Endothelial cell of umbilical vein (primary cell): ENCODE measurements at places on chromosomes 3 and 15. TPM values are rescaled to one million over a fixed set of nuclear protein-coding genes. Genes with fewer than 3 reads are reported as not detected.

The DNAH12 gene
- 0.20 TPM in 1 of 2 replicates, not detected in the other for total RNA-seq

DNA sequence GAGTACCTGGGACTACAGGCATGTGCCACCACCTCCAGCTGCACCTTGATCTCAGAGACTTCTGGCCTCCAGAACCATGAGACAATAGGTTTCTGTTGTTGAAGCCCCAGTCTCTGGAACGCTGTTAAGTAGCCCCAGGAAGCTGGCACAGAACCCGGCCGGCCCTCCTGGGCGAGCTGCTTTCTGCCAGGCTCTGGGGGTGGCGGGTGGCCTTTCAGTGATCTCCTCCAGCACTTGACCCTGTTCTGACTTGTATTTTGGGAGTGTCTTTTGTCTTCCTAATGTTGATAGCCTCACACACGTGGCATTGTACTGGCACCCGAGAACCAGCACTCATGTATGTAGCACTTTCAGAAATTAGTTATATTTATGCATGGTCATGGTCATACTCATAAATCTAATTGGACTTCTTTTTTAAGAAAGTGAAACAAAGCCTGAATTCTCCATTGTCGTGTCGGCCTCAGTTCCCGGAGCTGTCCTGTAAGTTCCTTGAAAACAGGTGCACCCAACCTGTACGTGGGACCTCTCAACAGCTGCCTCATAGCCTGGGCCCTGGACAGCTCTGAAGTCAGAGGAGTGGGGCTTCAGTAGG is 74.0 kb downstream of the TFRC start:
- DNase-seq, result no peak
- H3K4me1 ChIP-seq, result no peaks in the 10 kb centered on the region
- H3K27me3 ChIP-seq, result peaks cover 13% of the 10 kb centered on the region
- H3K36me3 ChIP-seq, result no peaks in the 10 kb centered on the region
- no peak overlapping the region for H3K27ac ChIP-seq

DNA sequence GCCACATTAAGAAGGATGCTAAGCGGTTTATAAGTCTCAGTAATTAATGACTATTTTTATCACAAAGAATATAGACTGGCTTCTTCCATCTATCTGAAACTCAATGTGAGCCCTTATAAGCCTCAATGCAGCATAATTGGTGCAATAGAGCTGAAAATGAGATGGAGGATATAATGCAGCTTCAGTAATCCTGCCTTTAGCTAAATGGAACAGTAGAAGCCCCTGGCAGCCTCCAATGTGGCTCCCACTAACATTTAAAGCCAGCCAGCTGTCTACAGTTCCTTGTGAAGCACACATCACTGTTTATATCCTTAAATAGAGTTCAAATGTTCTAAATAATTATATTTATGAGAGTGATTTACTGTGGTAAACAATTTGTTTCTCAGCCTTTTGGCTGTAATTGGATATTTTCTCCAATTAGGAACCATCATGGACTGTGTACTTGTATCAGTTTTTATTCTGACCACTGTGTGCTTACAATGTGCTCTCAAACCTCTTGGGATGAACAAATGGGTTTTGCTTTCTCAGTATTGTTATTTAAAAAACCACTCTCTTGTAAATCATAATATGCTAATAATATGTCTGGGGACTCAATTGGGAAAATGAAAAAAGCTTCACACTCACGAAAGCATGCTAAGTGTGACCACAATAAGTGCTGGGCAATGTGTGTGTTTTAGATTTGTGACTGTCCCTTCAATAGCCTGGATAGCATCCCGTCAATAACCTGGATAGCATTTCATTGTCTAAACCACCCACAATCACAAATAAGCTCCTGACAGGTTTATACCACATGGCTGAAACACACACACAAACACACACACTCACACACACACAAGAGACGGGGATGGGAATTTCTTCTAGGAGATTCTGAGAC is 366.6 kb downstream of the GBE1 start:
- H3K4me3 ChIP-seq, result no peak overlapping the region
- no peaks in the 10 kb centered on the region for H3K36me3 ChIP-seq
- no peaks in the 10 kb centered on the region for H3K4me1 ChIP-seq
- DNase-seq, result no peak

DNA sequence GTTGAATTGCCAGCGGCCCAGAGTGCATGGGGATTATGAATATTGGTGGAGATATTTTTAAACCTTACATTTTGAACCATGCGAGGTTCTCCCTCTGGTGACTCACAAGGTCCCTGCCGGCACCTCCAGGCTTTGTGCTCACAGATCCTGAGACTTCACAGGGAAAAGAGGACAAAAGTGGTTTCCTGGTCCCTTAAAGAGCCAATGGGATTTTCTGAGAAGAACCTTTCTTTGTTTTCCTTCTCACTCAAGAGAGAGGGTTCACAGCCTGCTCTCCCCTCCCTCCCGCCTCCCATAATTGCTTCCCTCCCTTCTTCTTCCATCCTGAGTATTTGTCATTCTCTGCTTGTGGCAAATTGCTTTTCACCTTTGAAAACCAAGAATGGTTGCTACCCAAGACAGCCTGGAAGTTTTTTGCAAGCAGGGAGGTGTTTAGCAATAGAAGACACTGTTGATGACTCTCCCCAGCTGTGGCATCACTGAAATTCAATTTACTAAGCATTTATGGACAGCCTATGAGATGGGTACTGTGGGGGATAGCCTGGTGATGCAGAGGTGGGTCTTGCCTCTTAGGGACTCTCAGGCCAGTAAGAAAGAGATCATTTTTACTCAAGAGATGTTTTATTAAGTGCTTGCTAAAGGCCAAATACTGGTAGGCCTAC is 76.6 kb downstream of the CPN2 start:
- no peaks in the 10 kb centered on the region for H3K36me3 ChIP-seq
- no peaks in the 10 kb centered on the region for H3K27me3 ChIP-seq
- H3K4me3 ChIP-seq, result no peak overlapping the region
- DNase-seq, result peak; percentile 44

The GPR149 gene
- total RNA-seq, result not detected in 2 replicates

GRCh38 chr3:43923104-43923882 is 232.6 kb downstream of the ABHD5 start:
- no peak overlapping the region for H3K27ac ChIP-seq
- no peak for DNase-seq
- H3K4me1 ChIP-seq, result no peaks in the 10 kb centered on the region
- peaks cover 14% of the 10 kb centered on the region for H3K27me3 ChIP-seq

GRCh38 chr3:161866176-161866575 is 369.6 kb downstream of the OTOL1 start:
- no peaks in the 10 kb centered on the region for H3K4me1 ChIP-seq
- H3K27ac ChIP-seq, result no peak overlapping the region
- H3K4me3 ChIP-seq, result no peak overlapping the region
- H3K27me3 ChIP-seq, result no peaks in the 10 kb centered on the region
- H3K36me3 ChIP-seq, result no peaks in the 10 kb centered on the region

DNA sequence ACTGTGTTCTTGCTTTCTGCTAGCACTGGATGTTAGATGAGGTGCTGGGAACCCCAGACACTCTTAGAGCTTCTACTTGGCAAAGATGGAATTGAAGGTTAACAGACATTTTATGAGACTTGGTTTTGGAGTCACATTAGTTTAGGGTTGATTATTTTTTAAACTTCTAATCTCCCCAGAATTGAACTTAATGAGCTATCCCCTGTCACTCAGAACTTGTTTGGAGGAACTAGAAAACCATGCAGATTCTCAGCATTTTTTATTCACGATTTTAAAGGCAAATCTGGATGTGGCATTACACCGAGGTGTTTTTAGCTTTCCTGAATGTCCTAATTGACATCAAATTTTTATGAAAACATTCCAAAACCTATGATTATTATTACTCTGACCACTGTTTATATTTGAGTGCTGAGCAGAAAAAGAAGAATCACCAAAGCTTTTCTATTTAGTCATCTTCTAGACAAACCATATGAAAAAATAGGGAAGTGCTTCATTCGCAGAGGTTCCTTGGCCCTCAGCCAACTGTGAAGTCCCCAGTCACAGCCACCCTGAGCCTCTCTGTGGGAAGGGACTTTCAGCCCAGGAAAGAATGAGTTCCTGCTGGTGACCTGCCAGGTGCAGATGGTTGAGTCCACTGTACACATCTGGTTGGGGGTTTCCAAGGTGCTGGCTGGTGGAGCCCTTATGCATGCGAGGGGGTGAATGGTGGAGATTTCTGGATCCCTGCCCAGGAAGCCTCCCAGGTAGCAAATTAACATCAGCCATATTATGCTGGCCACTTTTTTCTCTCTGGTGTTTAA is 196.0 kb upstream of the TOPAZ1 start:
- DNase-seq, result no peak
- H3K36me3 ChIP-seq, result no peaks in the 10 kb centered on the region
- no peaks in the 10 kb centered on the region for H3K27me3 ChIP-seq
- no peaks in the 10 kb centered on the region for H3K4me1 ChIP-seq

GRCh38 chr3:172982736-172983364 is 158.2 kb downstream of the SPATA16 start:
- DNase-seq, result peak; percentile 39
- no peaks in the 10 kb centered on the region for H3K4me1 ChIP-seq
- no peaks in the 10 kb centered on the region for H3K36me3 ChIP-seq
- H3K27me3 ChIP-seq, result no peaks in the 10 kb centered on the region

GRCh38 chr3:46812237-46812791 is 50.9 kb downstream of the MYL3 start:
- DNase-seq, result peak; percentile 57
- no peaks in the 10 kb centered on the region for H3K36me3 ChIP-seq
- no peak overlapping the region for H3K27ac ChIP-seq
- peak overlapping the region; percentile 13 for H3K4me3 ChIP-seq

The TEX9 gene
- total RNA-seq, result 1.7 and 2.5 TPM in 2 replicates

The SPATA12 gene
- total RNA-seq, result 0.14 TPM in 1 of 2 replicates, not detected in the other

- H3K27me3 ChIP-seq, result peaks cover 9% of the 10 kb centered on the region
- peak; percentile 42 for DNase-seq
- H3K4me1 ChIP-seq, result peaks cover 33% of the 10 kb centered on the region
- H3K4me3 ChIP-seq, result peak overlapping the region; percentile 57
- no peaks in the 10 kb centered on the region for H3K36me3 ChIP-seq
- peak overlapping the region; percentile 5 for H3K27ac ChIP-seq
Measured at GRCh38 chr15:83283813-83284558, 478 bp downstream of the BNC1 start.

DNA sequence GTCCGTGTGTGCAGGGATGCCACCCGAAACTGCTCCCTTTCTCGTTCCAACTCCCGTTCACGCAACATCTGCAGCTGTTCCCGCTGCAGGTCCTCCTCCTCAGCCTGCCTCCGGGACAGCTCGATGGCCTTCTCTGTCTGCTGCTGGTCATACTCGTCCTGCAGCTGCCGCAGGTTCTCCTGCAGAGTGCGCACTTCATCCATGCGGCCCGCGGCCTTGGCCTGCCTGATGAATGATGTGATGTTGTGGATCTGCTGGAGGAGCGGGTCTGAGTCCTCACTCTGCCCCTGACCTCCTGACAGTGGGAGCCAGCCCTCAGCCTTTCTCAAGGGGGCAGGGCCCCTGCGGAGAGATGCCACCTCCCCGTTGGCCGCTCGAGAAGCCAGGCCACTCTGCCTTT is 9.4 kb upstream of the MRPS25 start:
- H3K27ac ChIP-seq, result no peak overlapping the region
- H3K4me1 ChIP-seq, result no peaks in the 10 kb centered on the region
- H3K4me3 ChIP-seq, result no peak overlapping the region
- H3K36me3 ChIP-seq, result peaks cover 34% of the 10 kb centered on the region

DNA sequence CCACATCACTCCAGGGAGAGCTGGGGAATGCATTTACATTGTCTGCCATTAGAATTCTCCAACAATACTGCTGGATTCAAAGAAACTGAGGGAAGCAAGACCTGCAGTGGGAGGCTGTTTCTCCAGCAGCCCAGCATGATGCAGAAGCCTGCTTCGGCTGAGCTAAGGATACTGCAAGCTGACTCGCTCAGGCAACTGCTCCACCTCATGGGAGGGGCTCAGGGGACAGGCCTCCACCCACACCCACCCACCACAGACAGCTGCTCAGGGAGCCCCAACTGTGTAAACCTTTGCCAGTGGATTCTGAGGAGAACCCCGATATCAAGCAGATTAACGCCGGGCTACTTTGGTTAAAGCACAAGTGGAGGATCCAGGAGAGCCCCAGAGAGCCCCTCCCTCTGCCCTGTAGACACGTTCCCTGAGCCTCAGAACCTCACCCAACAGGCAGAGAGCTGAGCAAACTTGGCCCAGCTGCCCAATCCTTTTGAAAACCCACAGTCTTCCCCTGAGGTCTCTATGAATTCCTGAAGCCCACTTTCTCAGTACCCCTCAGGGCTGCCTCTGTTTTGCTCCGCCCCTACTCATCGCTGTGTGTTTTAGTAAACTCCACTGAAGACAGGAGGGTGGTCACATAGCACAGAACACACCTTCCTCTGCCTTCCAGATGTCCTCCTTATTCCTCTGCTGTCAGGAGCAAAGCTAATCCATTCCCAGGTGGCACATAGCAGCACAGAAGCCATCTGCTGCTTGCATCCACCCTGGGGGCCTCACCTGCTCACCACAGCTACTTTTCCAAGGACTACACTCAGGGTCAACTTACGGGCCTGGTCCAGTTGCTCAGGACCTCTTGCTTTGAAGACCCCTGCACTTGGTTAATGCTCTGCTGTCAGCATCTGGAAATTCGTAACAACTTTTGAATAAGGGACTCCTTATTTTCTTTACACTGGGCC is 269.0 kb downstream of the ABHD5 start:
- peaks cover 5% of the 10 kb centered on the region for H3K27me3 ChIP-seq
- H3K27ac ChIP-seq, result no peak overlapping the region
- DNase-seq, result no peak
- no peaks in the 10 kb centered on the region for H3K36me3 ChIP-seq
- no peaks in the 10 kb centered on the region for H3K4me1 ChIP-seq
- no peak overlapping the region for H3K4me3 ChIP-seq

DNA sequence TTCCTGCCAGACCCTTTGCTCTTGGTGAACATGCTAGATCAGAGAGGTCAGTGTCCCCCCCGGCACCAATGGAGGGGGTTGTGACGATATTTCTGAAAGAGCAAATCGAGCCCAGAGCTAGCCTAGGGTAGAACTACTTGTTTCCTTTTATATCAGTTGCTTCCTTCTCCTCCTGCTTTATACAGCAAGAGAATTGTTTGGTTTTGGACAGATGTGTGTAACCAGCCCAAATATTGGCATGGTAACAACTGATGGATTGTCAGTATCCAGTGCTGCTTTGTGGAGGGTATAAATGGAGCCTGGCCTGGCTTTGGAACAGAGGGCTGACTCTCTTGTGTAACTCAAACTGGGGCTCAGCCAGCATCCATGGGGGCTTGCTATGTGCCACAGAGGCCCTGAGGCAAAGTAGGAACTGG is 27.2 kb downstream of the SNX1 start:
- H3K4me1 ChIP-seq, result no peaks in the 10 kb centered on the region
- DNase-seq, result no peak
- H3K27ac ChIP-seq, result no peak overlapping the region
- H3K36me3 ChIP-seq, result peaks cover 27% of the 10 kb centered on the region
